ENCODE measurements at places on chromosomes 6 and 20.

- peak; percentile 38 for DNase-seq
These were observed 1.3 kb downstream of the HMGA1 start for GRCh38 chr6:34237722-34238584.

DNA sequence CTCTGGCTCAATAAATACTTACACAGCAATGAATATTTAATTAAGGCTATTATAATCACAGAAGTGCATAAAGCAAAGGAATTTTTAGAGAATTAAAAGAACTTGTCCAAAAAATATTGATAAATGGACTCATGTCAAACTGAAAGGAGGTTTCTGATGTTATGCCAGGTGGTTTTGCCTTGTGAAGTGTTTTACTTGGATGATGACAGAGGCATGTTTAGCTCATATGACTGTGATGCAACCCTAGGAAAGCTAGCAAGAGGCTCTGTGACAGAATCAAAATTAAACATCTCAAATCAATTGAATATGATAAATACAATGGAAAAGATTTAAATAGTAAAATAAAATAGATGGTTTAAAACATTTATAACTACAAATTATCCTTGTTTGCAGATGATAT is 137.3 kb downstream of the TMEM200A start:
- peak; percentile 13 for DNase-seq

DNA sequence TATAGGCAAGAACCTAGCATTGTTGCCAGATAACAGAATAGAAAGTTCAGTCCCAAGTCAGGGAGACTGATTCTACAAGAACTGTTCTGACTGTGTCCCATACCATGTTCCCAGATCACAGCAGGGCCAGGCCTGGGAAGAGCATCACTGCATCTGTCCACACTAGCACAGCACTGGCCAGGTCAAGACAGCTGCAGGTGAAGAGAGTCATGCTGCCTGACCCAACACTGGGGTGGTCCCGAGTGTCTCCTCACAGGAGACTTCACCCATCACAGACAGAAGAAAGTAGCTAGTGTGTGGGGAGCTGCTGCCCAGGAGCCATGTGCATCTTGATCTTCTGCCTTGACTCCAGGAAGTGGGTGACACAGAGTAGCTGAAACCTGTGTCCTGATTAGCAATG is 1.3 kb upstream of the CST9L start:
- no peak for DNase-seq

GRCh38 chr20:36527331-36528125 is 13.8 kb upstream of the MYL9 start:
- DNase-seq = no peak

- no peak for DNase-seq
These were observed 20.2 kb upstream of the RREB1 start for GRCh38 chr6:7087491-7087979.

DNA sequence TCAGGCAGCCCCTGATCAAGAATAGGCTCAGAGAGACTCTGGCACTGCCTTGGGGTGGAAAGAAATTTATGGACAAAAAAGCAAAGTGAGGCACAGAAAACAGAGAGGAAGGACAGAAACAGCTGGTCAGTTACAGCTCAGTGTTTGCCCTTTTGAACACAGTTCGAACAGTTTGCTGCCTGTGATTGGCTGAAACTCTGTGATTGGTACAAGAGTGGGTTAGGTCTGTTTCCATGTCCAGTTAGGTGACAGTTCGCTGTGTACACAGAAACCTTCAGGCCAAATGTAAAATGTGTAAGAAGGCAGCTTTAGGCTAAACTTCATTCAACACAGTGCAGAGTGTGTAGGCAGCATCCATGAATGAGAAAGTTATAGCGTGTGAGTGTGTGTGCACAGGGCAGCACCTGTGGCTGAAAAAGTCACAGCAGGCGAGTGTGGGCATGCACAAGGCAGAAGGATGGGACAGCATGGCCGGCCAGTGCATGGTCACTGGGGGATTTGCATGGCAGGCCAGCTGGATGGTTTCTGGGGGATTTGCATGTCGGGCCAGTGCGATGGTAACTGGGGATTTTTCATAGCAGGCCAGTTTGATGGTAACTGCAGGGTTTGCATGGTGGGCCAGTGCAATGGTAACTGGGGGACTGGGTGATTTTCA is 75.4 kb upstream of the FRMD1 start:
- DNase-seq = no peak

- no peak for DNase-seq
These were observed 221.1 kb upstream of the PREP start for GRCh38 chr6:105624021-105624420.

- no peak for DNase-seq
These were observed 217.4 kb upstream of the ECI2 start for GRCh38 chr6:4352731-4353130.

DNA sequence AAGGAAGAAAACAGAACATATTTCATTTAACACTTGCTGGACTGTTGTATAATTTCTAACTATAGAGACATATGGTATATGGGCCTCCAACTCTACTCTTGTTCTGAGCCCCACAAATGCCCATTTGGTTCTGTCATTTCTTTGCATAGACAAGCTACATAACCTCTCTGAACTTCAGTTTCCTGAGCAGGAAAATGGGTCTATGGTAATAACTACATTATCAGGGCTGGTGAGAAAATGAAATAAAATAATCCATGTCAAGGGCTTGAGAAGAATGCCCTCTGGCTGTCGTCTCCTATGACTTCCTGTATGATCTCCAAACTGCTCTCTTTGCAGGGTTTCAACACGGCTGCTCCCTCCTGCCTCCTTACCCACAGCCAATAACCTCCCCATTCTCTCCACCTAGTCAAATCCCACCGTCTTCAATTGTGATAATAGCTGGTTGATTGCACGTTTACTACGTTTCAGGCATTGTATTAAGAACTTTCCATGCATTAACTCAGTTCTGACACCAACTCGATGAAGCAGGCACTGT is 12.0 kb downstream of the ZCCHC3 start:
- no peak for DNase-seq

DNA sequence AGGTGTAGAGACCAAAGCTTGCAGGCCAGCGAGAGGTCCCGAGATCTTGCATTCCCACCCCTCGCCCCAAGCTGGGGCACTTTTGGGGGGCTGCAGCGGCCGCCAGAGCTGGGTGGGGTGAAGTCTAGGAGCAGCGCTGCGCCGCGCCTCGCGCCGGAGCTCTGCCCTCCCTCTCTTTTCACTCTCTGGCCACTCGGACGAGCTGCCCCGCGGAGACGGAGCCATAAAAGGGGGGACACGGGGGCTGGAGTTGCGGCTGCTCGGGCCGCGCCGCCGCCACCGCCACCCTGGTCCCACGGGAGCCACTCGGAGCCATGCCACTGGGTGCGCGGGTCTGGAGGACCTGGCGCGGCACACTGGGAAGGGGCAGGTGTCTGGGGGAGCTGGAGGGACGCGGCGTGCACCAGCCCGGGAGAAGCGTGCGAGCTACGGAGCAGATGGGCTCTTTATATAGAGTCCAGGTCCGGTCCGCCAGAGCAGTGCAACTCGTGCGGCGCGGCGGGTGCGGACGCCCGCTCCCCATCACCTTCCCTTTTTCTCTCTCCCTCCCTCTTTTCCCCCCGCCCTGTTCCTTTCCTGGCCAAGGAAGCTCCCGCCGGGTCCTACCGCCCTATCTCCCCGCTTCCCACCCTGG is 687 bp upstream of the HTR1B start:
- DNase-seq = no peak

GRCh38 chr20:52490711-52491430 is 299.3 kb upstream of the ZFP64 start:
- no peak for DNase-seq

- no peak for DNase-seq
These were observed 20.9 kb upstream of the COL21A1 start for GRCh38 chr6:56268266-56268665.

DNA sequence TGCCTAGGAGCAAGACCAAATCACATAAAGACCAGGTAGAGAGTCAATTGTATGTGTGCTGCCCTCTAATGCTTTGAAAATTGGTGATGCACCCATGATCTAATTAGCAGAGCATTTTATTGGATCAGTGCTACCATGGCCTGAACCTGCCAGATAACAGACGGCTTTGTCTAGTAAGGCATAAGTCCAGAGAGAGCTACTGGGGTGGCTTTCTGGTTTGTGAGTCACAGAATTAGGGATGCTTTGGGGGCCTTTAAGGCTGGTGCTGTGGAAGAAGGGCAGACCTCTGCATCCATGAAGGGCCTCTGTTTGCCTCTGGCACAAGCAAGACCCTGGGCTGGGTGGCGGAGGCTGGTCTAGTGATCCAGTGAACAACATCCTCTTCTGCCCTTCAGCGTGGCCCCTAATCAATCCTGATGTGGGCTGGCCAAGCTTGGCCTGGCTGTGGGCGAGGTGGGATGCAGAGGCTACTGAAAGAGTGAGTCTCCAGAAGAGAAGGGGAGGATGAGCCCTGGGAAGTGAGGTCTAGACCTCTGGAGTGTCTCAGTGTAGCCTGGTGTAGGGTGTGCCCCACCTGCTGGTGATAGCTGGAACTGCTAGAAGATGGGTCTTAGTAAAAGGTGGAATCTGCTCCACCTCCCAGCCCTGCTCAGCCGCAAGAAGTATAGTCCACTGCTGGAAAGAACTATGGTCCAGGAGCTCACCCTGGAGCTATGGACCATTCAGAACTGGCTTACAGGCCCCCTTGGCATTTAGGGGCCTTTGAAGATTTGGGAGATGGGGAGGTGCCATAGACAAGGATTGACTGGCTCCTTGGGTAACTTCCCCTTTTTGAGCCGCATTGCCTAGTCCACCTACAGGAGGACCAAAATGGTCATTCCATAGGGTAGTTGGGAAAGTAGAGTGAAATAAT is 36.7 kb upstream of the AAR2 start:
- peak; percentile 70 for DNase-seq

DNA sequence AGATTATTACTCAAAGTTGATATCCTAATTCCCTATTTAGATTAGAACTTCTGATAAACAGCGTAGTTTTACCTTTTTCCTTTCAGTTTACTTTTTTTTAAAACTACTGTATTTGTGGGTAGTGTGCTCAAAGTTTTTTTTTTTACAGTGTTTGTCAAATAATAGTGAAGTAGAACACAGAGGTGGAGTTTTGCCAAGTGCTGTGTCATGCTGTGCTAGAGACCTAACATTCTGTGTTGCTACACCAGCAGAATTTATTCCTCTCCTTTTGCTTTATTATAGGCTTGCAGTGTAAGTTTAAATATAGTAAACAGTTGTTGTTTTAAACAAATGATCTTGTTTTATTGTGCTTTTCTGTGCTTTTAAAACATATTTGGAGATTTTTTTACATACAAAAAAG is 125.4 kb downstream of the HIVEP1 start:
- DNase-seq = peak; percentile 23

- DNase-seq = no peak
These were observed 13.1 kb upstream of the TCP11 start for GRCh38 chr6:35154262-35154661.
